BE2C (cell line): ENCODE measurements at places on chromosomes 12 and 14.

- DNase-seq = no peak
Observed at GRCh38 chr14:103124501-103125001, 1.3 kb downstream of the TNFAIP2 start.

- no peak for DNase-seq
Observed at GRCh38 chr12:112096070-112096469, 12.5 kb downstream of the NAA25 start.

GRCh38 chr12:29427964-29428363, 47.0 kb upstream of the ERGIC2 start:
- DNase-seq = no peak

DNA sequence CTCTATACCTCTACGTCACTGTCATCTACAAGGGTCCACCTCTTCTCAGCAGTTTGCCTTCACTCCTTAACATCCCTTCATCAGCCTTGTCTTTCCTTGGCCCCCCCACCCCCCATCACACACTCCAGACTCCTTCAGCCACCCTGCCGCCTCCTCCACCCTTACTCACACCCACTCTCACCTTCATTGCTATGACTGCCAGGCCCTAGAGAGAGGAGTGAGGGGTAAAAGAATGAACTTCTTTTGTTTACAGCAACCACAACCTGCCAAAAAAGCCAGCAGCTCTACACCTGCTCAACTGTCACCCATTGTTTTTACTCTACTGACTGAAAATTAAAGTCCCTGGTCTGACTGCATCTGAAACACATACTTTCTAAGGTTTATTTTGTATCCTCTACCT, 112.8 kb downstream of the DUSP6 start:
- DNase-seq = no peak

GRCh38 chr12:108302403-108303311, 36.5 kb downstream of the CMKLR1 start:
- DNase-seq = no peak

GRCh38 chr12:95099270-95099790, 25.9 kb upstream of the NR2C1 start:
- DNase-seq = no peak

- DNase-seq = no peak
Observed at GRCh38 chr14:71273366-71273765, 366.1 kb downstream of the PCNX1 start.

GRCh38 chr12:71439613-71440344, at the start of gene LGR5:
TSS of gene LGR5 (plus strand) at chr12:71439798. CDS start at chr12:71440081, 283 bp downstream.
- DNase-seq = peak; percentile 93

DNA sequence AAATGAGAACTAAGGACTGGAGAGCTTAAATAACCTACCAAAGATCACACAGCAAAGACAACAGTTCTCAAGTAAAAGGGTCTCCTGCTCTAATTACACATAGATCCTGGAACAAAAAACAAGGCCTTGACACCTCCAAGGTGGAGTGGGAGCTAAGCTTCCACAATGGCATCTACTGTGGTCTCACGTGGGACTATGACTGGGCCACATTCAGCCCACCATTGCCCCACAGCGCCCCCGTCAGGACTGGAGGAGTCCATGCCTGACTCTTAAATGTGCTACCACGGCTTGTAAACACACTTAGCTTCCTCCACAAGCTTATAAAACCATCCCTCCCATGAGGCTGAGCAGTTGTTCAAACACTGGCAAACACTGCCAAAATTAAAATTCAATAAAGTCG, 88.5 kb downstream of the GCH1 start:
- peak; percentile 60 for DNase-seq

GRCh38 chr12:109753054-109753401, 39.4 kb downstream of the FAM222A start:
- peak; percentile 10 for DNase-seq

DNA sequence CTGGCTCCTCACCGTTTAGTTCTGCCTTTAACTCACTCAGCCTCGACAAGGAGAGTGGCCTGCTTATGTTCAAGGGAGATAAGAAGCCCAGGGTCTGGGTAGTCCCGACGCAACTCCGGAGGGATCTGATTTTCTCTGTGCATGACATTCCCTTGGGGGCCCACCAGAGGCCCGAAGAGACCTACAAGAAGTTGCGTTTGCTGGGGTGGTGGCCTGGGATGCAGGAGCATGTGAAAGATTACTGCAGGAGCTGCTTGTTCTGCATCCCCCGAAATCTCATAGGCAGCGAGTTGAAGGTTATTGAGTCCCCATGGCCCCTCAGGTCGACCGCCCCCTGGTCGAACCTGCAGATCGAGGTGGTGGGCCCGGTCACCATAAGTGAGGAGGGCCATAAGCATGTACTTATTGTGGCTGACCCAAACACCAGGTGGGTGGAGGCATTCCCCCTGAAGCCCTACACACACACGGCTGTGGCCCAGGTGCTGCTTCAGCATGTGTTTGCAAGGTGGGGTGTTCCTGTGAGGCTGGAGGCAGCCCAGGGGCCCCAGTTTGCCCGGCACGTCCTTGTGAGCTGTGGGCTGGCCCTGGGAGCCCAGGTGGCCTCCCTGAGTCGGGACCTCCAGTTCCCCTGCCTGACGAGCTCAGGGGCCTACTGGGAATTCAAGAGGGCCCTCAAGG, 13.1 kb downstream of the CBLN3 start:
- peak; percentile 50 for DNase-seq

DNA sequence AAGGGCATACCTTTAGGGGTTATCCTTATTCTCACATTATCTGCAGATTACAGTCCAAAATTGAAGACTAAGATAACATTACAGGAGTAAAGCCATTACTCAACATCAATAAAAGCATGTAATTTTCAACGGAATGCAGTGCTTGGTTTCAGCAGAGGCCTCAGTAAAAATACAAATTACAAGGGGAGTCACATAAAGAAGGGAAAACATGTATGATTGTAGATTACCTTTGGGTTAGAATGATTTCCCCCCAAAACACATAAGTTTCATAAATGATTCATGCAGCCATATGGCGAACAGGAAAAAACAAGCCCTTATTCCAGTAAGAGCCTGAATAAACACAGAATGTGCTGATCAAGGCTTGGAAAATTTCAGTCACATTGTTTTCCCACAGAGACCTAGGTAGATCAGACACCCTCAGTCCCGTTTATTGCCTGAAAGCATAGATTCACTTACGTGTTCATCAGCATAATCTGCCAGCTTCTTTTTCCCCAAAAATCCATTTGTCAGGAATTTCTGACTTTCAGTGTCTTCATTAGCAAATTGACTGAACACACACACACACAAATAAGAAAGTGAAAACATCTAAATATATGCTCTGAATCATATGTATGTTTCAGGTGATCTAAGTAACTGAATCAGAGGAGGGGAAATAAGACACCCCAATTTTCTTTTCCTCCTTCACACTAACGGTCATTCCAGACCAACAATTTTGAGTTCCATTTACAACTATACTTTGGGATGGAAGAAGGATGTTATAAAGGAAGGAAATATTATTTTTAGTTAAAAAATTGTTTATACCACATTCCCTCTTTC, 37.5 kb downstream of the SLC38A4 start:
- no peak for DNase-seq

DNA sequence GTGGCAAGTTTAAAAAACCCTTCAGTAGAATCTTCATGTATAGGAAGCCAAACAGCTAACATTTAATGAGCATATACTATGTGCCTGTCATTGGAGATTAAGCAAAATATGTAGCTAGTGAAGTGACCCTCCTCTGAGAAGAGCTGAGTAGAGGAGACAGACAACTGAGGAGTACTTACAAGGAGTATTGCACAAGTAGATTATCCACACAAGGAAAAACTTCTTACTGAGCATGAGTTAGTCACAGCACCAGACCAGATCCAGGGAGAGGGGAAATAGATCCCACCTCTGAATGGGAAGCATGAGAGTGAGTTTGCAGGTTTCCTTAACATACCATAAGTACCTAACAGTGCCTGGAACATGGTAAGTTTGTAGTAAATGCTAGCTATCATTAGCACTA, 33.0 kb downstream of the FRMD6 start:
- no peak for DNase-seq
